HT-29 (cell line): ENCODE measurements at places on chromosomes 6 and 20.

DNA sequence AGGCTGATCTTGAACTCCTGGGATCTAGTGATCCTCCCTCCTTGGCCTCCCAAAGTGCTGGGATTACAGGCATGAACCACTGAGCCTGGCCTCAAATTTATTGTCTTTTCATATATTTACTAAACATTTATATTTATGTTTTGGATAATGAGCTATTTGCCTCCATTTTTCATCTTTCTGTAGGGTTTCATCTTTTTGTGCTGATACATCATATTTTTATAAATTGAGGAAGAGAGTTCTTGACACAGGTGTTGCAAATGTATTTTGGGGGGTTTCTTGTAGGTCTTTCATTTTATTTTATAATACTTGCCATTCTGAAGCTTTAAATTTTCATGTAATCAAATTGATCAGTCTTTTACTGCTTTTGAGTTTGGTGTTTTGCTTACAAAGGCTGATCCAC is 72.4 kb downstream of the L3MBTL3 start:
- DNase-seq, result no peak

DNA sequence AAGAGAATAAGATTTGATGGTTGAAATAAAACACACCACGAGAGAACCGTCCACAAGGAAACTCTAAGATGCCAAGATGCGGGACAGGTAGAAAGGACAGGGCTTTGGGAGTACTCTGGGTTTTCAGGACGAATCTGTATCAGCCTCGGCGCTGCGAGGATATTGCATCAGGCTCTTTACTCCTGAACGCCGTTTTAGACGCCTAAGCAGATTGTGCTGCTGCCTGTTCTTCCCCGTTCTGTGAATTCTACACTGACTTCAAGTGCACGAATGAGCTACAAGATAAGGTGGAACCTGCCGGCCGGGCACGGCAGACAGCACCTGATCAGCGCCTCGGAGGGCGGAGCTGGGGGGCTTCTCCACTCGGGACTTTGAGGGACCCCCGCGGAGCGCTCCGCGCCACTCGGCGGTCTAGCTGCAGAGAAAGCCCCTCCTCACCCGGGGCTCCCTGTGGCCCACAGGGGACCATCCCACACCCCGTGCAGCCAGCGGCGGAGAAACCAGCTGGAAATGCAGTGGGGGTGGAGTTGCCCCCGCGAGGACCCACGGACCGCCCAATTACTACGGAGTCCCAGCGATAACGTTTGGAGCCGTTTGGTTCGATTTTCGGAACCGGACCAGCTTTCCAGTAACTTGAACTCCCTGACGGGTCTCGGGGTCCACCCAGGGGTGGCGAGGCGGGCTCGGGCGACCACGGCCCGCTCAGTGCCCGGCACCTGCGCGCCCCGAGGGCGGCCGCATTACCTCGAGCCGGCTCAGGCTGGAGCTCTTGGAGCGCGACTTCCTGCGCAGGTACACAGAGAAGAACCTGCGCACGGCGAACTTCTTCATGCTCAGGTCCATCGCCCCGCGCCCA is 646 bp downstream of the RPS6KA2 start:
- DNase-seq, result no peak

DNA sequence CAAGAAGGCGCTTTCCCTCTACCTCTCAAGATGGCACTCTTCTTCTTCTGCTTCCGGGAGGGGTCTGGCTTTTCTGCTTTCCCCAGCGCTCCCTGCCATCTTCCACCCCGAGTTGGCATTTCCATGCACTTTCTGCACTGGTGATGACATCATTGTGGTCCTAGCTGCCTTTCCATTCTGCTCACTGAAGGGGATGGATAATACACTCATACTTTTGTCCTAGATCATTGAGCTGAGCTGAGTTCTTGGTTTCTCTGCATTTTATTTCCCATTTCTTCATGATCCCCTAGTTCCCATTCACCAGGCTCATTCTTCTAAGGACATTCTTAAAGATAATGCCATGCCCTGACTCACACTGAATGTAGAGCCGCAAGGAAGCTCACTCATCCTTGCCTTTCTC is 96.7 kb downstream of the EDN1 start:
- DNase-seq, result no peak

GRCh38 chr20:56872620-56873458 is 243.7 kb downstream of the TFAP2C start:
- no peak for DNase-seq

- no peak for DNase-seq
These were observed 25.9 kb upstream of the ATXN1 start for GRCh38 chr6:16787128-16787682.

- no peak for DNase-seq
These were observed 74.9 kb downstream of the SYNDIG1 start for GRCh38 chr20:24544371-24544770.

DNA sequence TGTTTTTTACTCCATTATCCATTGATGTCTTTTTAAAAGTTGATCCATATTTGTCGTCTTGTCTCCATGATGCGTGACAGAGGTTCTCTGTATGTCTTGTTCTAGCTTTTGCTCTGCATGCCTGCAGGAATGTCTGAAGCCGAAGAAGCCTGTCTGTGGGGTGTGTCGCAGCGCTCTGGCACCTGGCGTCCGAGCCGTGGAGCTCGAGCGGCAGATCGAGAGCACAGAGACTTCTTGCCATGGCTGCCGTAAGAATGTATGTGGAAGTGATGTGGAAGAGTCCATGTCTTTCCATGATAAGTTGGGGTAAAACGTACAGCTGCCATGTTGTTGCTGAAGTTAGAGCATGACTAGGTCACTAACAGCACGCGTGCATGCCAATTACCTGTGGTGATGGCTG is 5.3 kb downstream of the RNF114 start:
- no peak for DNase-seq

DNA sequence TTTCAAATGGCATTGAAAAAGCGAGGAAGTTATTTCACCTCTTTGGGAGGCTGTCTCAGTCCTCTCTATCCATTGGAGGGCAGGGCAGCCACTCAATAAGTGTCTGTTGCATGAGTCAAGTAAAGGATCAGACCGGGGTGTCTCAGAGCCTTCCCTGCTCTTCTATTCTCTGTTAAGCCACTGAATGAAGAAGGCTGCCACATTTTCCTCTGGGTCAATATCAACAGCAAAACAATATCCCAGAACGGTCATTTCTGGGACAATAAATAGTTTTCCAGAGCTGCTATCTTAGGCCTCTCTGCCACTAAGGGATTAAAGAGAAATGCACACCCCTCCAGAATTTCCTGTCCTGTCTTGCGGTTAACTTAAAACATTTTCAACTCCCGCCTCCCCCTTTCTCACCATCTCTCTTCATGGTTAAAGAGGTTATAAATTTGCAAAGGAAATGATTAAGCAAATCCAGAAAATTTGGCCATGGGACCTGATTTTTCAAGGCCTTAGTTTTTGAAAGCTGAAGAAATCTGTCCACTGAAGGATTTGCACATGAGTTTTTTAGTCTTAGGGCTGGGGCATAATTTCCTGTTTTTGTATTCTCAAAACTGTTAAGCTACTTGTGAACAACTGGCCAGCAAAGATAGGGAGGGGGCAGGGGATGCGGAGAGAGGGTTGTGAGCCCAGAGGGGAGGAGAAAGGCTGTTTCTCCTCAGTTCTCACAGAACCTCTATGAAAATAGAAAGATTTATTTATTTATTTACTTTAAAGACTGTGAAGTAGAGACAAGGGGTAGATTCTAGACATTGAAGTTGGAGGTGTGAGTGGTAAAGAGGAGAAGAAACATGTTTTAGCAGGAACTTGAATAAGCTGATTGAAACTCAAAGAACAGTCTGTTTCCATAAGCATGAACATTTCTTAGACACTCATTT is 135.7 kb downstream of the BCAS1 start:
- DNase-seq, result no peak

GRCh38 chr20:37442547-37442946 is 78.5 kb upstream of the NNAT start:
- DNase-seq, result no peak

DNA sequence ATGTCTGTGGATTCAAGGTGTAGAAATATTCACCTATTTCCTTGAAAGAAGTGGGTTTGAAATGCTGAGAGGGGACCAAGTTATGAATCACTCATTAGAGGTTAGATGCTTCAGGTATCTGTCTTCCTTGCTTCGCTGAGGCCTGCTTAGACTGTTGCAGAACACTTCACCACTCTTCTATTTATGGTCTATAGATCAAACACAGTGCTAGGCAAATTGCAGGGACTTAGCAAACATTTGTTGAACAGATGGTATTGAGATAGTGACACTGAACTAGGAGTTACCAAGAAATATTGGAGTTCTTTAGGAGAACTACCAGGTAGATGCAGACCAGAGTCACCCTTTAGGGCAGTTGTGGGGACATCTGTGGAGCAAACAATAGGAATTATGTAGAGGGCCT is 123.8 kb downstream of the RFPL4B start:
- no peak for DNase-seq

GRCh38 chr6:157859775-157860504 is 36.9 kb downstream of the SNX9 start:
- no peak for DNase-seq

DNA sequence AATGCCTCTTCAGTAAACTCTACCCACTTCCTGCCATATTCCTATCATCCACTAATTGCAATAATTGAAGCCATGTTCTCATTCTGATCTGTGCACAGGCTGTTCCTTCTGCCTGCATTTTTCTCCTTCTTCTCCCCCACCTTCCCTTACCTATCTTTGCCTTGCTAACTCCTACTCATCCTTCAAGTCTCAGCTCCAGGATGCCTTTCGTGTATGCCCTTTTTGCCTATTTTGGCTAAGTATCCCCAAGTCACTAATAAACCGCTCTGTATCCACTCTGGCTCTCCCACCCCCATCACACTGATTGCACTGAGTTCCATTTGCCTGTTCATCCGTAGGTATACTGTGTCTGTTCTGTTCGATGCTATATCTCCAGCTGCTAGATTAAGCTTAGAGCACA is 6.3 kb upstream of the RPN2 start:
- DNase-seq, result no peak

DNA sequence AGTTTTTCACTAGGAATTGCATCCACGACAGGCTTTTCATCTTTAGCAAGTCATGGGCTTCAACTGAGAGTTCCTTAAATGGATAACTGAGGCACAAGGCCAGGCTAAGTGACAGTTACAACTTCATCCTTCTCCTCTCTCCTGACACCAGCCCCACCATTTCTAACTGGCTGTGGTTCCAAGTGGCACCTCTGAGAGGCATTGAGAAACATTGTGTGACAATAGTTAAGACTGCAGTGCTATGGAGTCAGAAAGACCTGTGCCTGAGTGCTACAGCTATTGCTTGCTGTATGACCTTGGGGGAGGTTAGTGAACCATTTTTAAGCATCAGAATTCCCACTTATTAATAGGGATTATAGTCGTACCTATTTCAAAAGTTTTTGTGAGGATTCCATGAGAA is 26.2 kb upstream of the MLIP start:
- no peak for DNase-seq

GRCh38 chr6:159193923-159194322 is 24.7 kb downstream of the FNDC1 start:
- DNase-seq, result no peak

DNA sequence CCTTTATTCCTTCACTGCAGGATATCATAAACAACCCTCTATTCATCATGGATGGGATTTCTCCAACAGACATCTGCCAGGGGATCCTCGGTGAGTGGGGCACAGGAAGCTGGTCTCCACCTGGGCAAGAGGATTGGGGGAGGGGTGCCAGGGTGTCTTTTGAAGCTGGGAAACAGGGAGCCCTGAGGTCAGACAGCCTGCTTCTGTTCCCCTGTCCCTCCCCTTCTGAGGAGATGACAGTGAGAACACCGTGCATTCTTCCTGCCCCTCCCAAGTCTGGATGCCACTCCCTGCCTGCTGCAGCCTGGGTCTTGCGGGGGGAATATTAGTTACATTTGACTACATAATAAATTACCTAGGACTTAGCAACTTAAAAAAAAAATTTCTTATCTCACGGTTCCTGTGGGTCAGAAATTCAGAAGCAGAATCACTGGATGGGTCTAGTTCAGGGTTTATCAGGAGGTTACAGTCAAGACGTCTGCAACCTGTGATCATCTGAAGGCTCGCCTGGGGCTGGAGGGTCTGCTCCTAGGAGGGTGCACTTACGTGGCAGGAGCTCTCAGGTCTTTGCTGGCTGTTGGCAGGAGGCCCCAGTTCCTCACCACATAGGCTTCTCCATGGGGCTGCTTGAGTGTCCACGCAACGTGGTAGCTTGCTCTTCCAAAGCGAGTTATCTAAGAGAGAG is 11.4 kb downstream of the CAPN11 start:
- DNase-seq, result no peak

DNA sequence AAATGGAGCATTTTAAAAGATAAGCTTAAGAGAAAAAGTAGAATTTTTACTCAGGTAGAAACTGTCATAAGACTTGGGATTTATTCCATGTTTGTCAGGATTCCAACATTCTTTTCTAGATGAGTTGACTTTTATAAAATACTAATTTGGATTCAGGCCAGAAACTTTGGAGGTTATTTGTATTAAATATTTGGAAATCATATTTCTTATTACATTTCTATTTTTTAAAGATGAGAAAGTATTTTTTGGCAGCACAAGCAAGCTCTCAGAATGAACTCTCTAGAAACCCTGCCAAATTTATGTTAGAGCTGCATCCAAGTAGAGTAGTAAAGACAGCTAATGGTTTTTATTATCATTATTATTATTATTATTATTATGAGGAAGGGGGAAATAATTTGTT is 1014.9 kb upstream of the GJE1 start:
- DNase-seq, result no peak

- no peak for DNase-seq
These were observed 9.4 kb upstream of the ELMO2 start for GRCh38 chr20:46415773-46416172.

DNA sequence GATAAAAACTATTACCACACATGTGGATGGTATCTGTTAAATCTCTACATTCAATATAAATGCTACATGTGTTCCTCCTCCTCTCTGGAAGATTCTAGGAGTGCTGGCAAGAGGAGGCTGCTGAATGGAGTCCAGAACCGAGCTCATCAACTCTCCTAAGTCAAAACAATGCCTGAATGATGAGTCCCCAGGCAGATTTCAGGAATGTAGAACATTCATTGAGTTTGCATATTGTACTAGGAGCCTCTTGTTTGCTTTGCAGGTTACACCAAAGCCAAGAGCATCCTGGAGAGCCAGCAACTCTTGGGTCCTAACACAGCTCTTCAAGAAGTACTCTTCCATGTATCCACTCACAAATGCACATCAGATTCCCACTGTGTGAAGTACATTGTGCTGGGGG is 117.6 kb upstream of the UST start:
- DNase-seq, result no peak

- DNase-seq, result no peak
These were observed 13.5 kb upstream of the GFOD1 start for GRCh38 chr6:13500915-13501314.
